NCI-H446 treated with DMSO at 0.1 percent for 48 hours (cell line): ENCODE measurements at places on chromosomes 7 and 10.

DNA sequence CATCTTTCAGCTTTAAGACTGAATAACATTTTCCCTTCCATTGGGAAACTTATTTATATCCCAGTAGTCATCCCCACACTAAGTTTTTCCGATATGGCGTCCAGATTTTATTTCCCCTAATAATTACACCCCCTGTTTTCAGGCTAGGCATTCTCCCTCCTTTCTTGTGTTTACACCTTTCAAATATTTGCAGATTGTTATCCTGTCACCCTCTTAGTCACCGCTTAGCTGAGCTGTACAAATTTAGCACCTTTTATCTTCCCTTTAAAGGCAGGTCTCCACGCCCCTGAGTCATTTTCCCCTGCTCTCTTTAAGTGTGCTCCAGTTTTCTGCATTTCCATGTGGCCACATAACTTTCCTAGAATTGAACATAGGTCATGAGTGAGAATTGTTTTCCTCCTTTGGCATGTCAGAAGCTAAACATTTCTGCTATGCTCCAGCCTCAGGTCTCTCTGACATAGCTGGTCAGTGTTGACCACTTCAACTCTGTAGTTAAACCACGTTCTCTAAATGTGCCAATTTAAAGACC lies 47.4 kb downstream of the LRRC4 start:
- no peak for DNase-seq

DNA sequence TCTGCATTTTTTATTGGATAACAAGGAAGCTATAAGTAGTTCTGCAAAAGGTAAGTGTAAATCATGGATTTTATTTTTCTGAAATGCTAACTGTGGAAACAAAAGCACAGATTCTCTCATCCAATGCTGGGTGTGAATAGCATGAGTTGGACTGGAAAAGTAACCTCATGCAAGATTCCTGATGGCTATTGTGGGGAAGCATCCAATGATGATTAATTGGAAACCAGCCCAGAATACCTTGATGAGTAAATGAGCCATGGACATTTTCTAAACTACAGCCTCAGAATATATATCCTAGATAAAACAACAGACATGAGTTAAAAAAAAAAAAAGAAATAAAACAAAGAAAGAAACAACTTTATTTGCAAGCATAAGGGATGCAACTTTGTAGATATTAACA lies 934.6 kb downstream of the CCSER2 start:
- DNase-seq, result no peak

DNA sequence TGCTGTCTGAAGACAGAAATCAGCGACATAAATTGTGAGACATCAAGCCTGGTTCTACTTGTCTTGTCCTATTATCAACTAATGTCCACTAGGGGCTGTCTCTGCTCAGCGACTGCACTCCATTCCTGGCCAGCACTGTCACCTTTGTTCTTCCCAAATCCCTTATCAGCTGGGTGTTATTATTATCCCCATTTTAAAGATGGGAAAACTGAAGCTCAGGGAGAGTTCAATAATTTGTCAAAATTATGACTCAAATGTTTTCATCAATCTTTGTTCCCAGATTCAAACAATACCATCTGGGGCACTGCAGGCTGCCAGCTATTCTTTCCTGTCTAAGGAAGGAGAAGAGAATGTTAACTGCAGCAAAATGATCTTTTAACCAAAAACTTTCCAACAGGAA lies 431.6 kb upstream of the NFE2L3 start:
- no peak for DNase-seq

- no peak for DNase-seq
Observed at GRCh38 chr7:42883950-42884349, 27.9 kb downstream of the C7orf25 start.

GRCh38 chr7:82906502-82906901 lies 256.2 kb downstream of the PCLO start:
- DNase-seq, result no peak

GRCh38 chr7:72925546-72926120 lies 738 bp downstream of the POM121 start:
- DNase-seq, result no peak

DNA sequence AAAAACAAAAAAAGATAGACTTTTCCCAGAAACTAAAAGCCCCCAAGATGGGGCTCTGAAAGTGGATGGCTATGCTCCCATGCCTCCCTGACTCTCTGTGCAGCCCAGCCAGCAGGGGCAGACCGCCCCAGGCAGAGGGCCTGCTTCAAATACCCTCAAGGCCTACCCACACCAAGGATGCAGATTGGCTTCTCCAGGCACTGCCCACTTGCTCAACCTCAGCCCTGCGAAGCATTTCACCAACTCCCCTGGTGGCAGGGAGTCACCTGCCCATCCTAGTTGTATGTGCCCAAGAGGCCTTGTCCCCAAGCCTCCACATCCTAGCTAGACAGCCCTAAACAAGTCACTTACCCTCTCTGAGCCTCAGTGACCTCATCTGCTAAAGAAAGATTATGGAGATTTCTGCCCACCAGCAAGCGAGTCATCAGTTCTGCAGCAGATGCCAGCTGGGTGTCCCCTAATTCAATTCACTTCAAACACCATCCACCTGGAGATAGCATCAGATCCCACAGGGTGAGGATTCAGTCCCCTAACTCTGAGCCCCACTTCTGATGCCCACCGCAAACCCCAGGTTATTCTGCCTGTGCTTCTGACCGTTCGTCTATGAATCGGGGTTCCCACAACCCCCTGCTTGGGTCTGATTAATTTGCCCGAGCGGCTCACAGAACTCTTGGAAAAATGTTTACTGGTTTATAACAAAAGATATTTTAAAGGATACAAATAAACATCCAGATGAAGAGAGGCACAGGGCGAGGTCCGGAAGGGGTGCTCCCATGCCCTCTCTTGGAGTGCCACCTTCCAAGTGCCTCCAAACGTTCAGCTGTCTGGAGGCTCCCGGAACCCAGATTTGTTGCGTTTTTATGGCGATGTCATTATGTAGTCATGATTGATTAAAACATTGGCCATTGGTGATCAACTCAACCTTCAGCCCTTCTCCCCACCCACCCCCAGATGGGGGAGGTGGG lies 18.6 kb upstream of the ZMIZ1 start:
- no peak for DNase-seq

DNA sequence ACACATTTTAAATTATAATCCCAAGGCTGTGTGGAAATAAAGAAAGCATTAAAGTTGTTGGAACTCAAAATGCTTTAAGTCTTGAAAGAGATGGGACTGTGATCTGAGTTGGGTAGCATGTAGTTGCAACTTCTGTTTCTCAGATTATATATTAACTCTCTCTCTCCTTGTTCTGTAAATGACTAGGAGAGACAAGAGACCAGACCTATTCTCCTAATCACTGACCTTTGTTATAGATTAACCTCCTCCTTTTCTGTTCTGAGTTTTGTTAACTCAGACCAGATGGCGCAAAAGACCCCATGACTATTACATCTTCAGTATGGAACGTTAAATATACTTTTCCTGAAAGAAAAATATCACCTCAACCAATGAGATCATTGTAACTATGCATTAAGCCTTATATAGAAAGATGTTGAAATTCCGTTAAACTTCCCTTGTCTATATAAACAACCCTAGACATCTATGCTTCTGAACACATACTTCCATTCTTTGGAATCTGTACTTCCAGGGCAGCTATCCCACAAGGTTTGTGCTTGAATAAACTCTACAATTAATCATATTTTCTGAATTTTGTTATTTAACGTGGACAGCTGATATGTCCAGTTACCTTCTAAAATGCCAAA lies 143.5 kb upstream of the TRIM24 start:
- no peak for DNase-seq

GRCh38 chr7:116403265-116403664 lies 96.3 kb upstream of the CAV2 start:
- DNase-seq, result no peak

GRCh38 chr7:116478834-116479233 lies 20.7 kb upstream of the CAV2 start:
- DNase-seq, result no peak

DNA sequence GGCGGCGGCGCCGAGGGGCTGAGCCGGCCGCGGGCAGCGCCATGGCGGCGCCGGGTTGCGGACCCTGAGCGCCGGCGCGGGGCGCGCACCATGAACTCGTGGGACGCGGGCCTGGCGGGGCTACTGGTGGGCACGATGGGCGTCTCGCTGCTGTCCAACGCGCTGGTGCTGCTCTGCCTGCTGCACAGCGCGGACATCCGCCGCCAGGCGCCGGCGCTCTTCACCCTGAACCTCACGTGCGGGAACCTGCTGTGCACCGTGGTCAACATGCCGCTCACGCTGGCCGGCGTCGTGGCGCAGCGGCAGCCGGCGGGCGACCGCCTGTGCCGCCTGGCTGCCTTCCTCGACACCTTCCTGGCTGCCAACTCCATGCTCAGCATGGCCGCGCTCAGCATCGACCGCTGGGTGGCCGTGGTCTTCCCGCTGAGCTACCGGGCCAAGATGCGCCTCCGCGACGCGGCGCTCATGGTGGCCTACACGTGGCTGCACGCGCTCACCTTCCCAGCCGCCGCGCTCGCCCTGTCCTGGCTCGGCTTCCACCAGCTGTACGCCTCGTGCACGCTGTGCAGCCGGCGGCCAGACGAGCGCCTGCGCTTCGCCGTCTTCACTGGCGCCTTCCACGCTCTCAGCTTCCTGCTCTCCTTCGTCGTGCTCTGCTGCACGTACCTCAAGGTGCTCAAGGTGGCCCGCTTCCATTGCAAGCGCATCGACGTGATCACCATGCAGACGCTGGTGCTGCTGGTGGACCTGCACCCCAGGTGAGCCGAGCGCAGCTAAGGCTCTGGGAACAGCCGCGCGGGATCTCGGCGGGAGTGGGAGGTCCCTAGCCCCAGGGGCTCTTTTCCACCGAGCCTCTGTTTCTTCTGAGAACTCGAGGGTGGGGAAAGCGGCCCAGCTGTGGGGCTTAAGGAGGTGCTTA lies at the start of gene GPR26:
GPR26 (plus strand) TSS at position 38 of the 919 bp plus-strand sequence; CDS start at position 91, 53 bp downstream.
- no peak for DNase-seq

DNA sequence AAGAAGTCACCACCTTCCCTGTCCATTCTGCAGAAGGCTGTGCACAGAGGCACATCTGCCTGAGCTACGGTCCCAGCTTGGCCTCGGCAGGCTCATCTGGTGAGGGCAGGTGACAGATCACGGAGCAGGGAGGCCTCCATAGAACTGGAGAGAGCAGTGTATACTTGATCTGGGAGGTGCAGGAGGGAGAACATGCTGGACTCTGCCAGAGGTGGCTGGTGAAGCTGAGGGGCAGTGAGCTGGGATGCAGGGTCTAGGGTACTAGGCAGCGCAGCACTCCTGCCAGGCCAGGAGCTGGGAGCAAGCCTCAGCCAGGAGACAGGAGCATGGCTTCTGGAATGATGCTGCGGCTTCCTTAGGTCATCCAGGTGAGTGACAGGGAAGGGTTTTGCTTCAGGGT lies 553.0 kb downstream of the TCERG1L start:
- DNase-seq, result no peak

- no peak for DNase-seq
Observed at GRCh38 chr10:114350751-114351150, 53.6 kb downstream of the AFAP1L2 start.

DNA sequence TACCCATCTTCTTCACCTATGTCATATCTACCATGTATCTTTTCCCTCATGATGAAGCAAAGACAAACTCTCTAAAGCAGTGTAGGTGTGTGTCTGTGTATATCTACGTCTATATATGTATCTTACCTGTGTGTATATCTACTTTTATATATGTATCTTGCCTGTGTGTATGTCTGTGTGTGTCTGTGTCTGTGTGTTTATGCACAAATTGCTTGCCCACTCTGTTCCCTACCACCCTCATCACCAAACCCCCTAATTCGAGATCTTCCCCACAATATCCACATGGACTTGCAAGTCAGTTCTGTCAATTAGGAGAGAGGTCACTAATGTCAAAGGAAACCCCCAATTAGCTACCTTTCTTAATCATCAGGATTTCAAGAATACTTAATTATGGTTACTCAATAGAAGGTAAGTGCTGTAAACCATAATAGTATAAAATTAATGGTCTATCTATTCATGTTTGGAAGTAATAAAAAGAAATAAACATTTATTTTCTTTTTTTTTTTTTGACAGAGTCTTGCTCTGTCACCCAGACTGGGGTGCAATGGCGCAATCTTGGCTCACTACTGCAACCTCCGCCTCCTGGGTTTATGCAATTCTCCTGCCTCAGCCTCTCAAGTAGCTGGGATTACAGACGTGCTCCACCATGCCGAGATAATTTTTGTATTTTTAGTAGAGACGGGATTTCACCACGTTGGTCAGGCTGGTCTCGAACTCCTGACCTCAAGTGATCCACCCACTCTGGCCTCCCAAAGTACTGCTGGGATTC lies 43.6 kb downstream of the ANKRD61 start:
- DNase-seq, result no peak

DNA sequence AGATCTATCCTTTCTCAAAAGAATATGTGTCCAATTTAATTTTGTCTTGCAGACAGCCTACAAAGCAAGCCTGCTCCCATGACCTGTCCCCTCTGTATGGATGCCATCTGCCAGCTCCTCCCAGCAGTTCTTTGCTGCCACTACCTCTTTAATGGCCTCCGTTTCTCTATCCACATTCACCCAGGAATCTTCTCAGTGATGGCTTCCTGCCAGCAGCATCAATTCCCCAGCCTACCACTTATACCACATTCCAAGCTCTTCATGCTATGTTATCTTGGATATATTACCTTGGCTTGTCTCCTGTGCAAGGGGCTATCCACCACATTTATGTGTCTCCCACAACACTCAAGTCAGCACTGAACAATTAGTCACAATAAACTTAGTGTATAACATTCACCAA lies 133.2 kb downstream of the VPS50 start:
- no peak for DNase-seq

GRCh38 chr7:36598054-36598674 lies 126.1 kb downstream of the AOAH start:
- DNase-seq, result no peak

- DNase-seq, result no peak
Observed at GRCh38 chr10:78269060-78269459, 235.4 kb downstream of the RPS24 start.

DNA sequence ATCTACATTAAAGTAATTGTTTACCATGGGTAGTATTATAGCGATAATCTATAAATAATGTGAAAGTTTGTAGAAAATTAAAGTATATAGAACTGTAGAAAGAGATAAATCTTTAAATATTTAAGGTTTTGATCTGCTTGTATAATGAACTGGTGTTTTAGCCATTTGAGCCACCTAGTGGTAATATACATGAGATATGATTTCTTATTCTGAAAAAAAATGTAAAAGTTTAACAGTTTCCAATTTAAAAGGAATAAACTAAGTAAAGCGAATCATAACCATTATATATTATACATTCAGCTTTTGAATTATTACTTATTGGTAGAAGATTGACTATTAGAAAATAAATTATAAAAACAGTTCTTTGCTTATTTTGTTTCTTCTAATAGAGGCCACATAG lies 91.2 kb downstream of the OTUD1 start:
- no peak for DNase-seq

DNA sequence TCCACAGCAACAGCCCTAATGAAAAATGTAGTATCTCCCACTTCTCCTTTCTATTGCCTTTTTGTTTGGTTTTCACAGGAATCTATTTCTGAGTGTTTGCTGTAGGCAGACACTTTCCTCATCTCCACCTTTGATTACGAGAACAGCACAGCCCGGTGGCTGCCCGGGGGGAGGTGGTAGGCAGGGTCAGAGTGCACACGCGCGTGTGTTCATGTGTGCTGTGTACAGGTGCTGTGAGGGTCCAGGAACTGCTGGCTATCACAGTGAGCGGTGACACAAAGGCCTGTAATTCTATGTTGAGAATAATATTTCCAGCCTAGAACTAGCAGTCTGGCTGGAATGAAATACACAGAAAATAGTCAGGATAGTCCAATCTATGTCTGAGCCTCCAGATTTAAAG lies 212.8 kb downstream of the ADARB2 start:
- DNase-seq, result no peak
